T-helper 17 cell (primary cell): ENCODE measurements at places on chromosomes 2 and 18. TPM values are rescaled to one million over a fixed set of nuclear protein-coding genes. Genes with fewer than 3 reads are reported as not detected.

GRCh38 chr2:162422894-162423293 lies 79.0 kb downstream of the GCA start:
- no peaks in the 10 kb centered on the region for H3K4me1 ChIP-seq
- no peak overlapping the region for H3K4me3 ChIP-seq
- no peak for DNase-seq
- H3K27ac ChIP-seq = no peak overlapping the region
- no peaks in the 10 kb centered on the region for H3K36me3 ChIP-seq

Gene MOCOS
- 0.30 TPM for total RNA-seq

DNA sequence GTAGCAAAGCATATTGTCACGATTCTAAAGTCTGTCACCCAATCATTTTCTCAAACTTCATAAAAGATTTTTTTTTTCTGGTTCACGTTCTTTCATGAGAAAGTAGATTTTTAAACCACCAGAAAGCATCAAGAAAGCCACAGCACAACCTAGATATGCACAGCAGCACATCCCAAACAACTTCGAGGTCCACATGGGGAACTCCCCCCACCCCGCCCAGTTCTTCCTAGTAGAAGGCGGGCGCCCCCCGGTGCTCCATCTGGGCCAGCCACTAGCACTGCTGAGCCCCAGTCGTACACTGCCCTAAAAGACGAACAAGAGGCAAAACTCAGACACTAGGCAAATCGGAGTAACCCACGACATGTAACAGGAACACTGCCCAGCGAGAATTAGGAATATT lies 15.5 kb downstream of the HDLBP start:
- H3K27me3 ChIP-seq = no peaks in the 10 kb centered on the region
- peak overlapping the region; percentile 98 for H3K27ac ChIP-seq
- peaks cover 47% of the 10 kb centered on the region for H3K4me1 ChIP-seq
- H3K36me3 ChIP-seq = peaks cover 4% of the 10 kb centered on the region

GRCh38 chr2:11862049-11862448 lies 115.6 kb downstream of the LPIN1 start:
- H3K27me3 ChIP-seq = no peaks in the 10 kb centered on the region
- no peak overlapping the region for H3K27ac ChIP-seq
- DNase-seq = no peak

DNA sequence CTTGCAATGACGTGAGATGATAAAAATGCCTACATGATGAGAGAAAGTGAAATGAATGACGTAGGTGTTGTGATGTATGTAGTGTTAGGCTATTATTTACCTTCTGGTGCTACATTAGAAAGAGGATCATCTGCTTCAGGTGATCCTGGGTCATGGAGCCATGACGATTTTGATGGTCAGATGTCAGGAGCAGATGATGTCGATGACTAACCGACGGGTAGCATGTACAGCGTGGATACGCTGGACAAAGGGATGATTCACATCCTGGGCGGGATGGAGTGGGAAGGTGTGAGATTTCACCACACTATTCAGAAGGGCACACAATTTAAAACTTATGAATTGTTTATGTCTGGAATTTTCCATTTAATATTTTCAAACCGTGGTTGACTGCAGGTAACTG lies 43.5 kb upstream of the ACVR1C start:
- H3K27ac ChIP-seq = no peak overlapping the region
- H3K36me3 ChIP-seq = peaks cover 4% of the 10 kb centered on the region
- H3K4me1 ChIP-seq = no peaks in the 10 kb centered on the region
- DNase-seq = no peak
- H3K27me3 ChIP-seq = peaks cover 6% of the 10 kb centered on the region

DNA sequence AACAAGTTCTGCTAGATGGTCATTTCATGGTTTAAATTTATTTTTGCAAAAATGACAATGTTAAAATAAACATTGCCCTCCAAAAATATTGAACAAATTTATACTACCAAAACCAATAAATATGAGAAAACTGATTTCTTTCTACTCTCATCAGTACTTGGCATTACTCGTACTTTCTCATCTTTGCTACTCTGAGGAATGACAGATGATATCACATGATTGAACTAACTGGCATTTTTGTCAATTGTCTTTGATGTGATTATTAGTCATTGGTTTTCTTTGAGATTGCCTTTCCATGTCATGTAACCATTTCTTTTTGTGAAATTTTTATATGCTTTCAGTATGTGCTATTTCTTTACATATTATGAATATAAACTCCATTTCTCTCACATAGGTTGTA lies 167.0 kb upstream of the ITGA4 start:
- no peaks in the 10 kb centered on the region for H3K27me3 ChIP-seq
- H3K27ac ChIP-seq = no peak overlapping the region
- DNase-seq = no peak

DNA sequence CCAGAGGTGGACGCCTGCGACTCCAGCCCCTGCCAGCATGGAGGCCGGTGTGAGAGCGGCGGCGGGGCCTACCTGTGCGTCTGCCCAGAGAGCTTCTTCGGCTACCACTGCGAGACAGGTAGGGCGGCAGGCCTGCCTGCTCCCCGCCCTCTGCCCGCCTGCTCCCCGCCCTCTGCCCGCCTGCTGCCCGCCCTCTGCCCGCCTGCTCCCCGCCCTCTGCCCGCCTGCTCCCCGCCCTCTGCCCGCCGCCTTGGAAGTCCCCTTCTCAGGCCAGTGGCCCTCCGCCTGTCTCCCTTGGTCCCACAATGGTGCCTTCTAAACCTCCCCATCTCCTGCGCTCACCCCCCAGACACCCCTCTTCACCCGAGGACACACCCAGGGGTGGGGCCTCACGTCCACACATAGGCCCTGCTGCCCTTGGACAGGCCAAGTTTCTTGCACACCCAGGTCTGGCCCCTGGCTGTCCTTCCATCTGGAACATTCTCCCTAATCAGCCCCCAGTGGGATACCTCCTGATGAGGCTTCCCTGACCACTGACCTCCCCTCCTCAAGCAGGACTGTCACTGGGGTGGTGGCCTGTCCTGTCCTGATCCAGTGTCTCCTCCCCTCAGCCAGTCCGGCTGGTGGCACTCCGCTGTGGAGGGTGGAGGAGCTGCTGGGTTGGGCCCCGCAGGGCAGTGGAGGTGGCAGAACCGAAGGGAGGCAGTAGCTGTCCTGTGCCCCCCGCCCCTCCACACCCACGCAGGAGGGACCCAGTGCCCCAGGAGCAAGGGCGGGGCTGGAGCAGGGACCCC lies 37.9 kb downstream of the MTERF4 start:
- no peaks in the 10 kb centered on the region for H3K27me3 ChIP-seq
- H3K4me3 ChIP-seq = peak overlapping the region; percentile 72
- peaks cover 9% of the 10 kb centered on the region for H3K4me1 ChIP-seq
- peak; percentile 52 for DNase-seq
- no peaks in the 10 kb centered on the region for H3K36me3 ChIP-seq
- H3K27ac ChIP-seq = peak overlapping the region; percentile 39

DNA sequence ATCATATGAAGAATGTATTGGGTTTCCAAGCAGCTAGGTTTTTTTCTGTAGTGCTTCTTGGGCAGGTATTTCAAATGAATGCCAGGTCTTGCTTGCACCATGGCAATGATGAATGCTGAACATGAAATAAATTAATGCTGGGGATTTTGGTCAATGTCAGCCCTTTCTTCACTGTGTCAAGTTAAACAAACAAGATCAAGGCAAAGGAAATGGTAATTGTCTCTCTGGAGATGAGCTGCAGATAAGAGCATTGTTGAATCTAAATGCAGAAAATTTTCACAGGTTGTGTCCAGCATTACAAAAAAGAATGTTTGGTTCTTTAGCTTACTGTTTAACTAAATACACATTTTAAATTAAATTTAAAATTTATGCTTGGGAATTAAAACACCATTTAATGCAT lies 144.3 kb downstream of the GPD2 start:
- no peak overlapping the region for H3K4me3 ChIP-seq
- no peak for DNase-seq
- H3K27me3 ChIP-seq = no peaks in the 10 kb centered on the region
- no peak overlapping the region for H3K27ac ChIP-seq
- peaks cover 9% of the 10 kb centered on the region for H3K4me1 ChIP-seq

Gene EHD3
- total RNA-seq = 23.5 TPM

- no peak overlapping the region for H3K4me3 ChIP-seq
- no peaks in the 10 kb centered on the region for H3K36me3 ChIP-seq
- H3K4me1 ChIP-seq = no peaks in the 10 kb centered on the region
- no peaks in the 10 kb centered on the region for H3K27me3 ChIP-seq
- DNase-seq = no peak
Measured at GRCh38 chr2:145110668-145111356, 590.9 kb upstream of the ZEB2 start.

Gene TMEFF2
- not detected for total RNA-seq

DNA sequence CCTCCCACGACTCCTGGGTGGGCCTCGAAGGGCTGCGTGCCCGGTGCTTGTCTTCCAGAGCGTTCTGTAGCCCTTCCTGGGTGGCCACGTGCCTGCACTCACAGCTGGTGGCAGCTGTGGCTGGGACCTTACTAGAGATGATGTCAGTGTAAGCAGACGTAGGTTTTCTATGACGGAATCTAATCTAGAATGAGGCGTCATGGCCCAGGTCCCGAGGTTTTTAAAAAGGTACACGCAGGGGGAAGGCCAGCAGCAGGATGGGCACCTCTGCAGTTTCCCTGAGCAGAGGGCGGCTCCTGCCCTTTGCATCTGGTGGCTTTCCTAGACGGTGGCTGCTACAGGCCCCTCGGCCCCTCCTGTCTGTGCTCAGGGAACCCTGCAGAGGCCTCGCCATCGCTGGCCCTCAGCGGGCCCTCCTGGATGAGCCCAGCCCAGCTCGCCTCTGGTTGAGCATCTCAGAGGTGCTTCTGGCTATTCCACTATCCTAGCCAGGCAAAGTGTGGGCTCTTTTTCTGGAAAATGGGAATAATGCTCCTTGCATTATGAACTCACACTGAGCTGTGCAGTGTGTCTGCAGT lies 49.6 kb upstream of the PXDN start:
- H3K4me1 ChIP-seq = no peaks in the 10 kb centered on the region
- no peak overlapping the region for H3K27ac ChIP-seq
- H3K36me3 ChIP-seq = no peaks in the 10 kb centered on the region

DNA sequence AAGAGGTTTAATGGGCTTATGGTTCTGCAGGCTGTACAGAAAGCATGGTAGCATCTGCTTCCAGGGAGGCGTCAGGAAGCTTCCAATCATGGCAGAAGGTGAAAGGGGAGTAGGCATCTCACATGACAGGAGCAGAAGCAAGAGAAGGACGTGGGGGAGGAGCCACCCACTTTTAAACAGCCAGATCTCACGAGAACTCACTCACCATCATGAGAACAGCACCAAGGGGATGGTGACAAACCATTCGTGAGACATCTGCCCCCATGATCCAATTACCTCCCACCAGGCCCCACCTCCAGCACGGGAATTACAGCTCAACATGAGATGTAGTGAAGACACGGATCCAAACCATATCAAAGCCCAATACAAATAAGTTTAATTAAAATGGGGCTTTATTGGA lies 113.8 kb downstream of the ATL2 start:
- H3K27me3 ChIP-seq = peaks cover 33% of the 10 kb centered on the region
- peaks cover 2% of the 10 kb centered on the region for H3K36me3 ChIP-seq
- H3K4me3 ChIP-seq = no peak overlapping the region
- peaks cover 20% of the 10 kb centered on the region for H3K4me1 ChIP-seq

GRCh38 chr2:63814114-63814513 lies 27.6 kb upstream of the UGP2 start:
- no peaks in the 10 kb centered on the region for H3K4me1 ChIP-seq
- no peaks in the 10 kb centered on the region for H3K36me3 ChIP-seq
- H3K4me3 ChIP-seq = no peak overlapping the region
- H3K27me3 ChIP-seq = no peaks in the 10 kb centered on the region
- H3K27ac ChIP-seq = no peak overlapping the region

GRCh38 chr2:111062417-111062816 lies 58.3 kb upstream of the BCL2L11 start:
- peaks cover 4% of the 10 kb centered on the region for H3K36me3 ChIP-seq
- peaks cover 4% of the 10 kb centered on the region for H3K4me1 ChIP-seq
- peaks cover 13% of the 10 kb centered on the region for H3K27me3 ChIP-seq
- DNase-seq = no peak
- no peak overlapping the region for H3K27ac ChIP-seq

GRCh38 chr18:47756364-47757016 lies 174.0 kb downstream of the SMAD2 start:
- H3K27me3 ChIP-seq = peaks cover 20% of the 10 kb centered on the region
- no peak for DNase-seq
- H3K4me3 ChIP-seq = no peak overlapping the region
- H3K36me3 ChIP-seq = peaks cover 4% of the 10 kb centered on the region
- no peak overlapping the region for H3K27ac ChIP-seq

DNA sequence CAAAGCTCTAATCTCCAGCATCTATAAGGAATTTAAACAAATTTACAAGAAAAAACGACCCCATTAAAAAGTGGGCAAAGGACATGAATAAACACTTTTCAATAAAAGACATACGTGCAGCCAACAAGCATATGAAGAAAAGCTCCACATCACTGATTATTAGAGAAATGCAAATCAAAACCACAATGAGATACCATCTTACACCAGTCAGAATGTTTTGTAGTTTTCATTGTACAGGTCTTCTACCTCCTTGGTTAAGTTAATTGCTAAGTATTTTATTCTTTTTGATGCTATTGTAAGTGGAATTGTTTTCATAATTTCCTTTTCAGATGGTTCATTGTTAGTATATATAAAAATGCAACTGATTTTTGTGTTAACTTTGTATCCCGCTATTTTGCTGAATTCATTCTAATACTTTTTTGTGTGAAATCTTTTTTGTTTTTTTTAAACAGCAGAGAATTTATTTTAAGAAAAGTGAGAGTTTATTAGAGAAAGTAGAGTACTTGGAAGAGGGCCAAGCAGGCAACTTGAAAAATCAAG lies 40.7 kb downstream of the SLC39A10 start:
- H3K4me1 ChIP-seq = peaks cover 7% of the 10 kb centered on the region
- H3K4me3 ChIP-seq = no peak overlapping the region
- H3K27ac ChIP-seq = no peak overlapping the region
- H3K36me3 ChIP-seq = peaks cover 2% of the 10 kb centered on the region

DNA sequence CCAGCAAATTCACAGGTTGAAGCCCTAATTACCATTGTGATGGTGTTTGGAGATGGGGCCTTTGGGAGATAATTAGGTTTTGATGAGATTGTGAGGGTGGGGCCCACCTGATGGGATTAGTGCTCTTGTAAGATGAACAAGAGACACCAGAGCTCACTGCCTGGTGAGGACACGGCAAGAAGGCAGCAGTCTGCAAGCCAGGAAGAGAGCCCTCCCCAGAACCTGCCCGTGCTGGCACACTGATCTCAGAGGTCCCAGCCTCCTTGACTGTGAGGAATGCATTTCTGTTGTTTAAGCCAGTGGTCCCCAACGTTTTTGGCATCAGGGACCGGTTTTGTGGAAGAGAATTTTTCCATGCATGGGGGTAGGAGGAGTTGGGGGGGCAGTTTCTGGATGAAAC lies 240.7 kb downstream of the KLHL29 start:
- no peaks in the 10 kb centered on the region for H3K36me3 ChIP-seq
- no peak overlapping the region for H3K27ac ChIP-seq
- no peak overlapping the region for H3K4me3 ChIP-seq
- H3K27me3 ChIP-seq = peaks cover 13% of the 10 kb centered on the region
- peaks cover 4% of the 10 kb centered on the region for H3K4me1 ChIP-seq

Gene MC4R
- not detected for total RNA-seq

DNA sequence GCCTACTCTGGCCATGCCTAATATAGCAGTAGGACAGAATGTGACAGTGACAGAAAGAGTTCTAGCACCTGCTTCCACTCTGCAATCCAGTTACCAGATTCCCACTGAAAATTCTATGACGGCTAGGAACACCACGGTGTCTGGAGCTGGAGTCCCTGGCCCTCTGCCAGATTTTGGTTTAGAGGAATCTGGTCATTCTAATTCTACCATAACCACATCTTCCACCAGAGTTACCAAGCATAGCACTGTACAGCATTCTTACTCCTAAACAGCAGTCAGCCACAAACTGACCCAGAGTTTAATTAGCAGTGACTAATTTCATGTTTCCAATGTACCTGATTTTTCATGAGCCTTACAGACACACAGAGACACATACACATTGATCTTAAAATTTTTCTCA lies 45.2 kb upstream of the TTR start:
- H3K27ac ChIP-seq = no peak overlapping the region
- H3K27me3 ChIP-seq = peaks cover 16% of the 10 kb centered on the region
- H3K4me3 ChIP-seq = no peak overlapping the region
- DNase-seq = no peak
- H3K4me1 ChIP-seq = no peaks in the 10 kb centered on the region
